ENCODE measurements at places on chromosomes 4 and X. TPM values are rescaled to one million over a fixed set of nuclear protein-coding genes. Genes with fewer than 3 reads are reported as not detected.
A peak's percentile ranks its signal among the peaks of the same experiment; 100 is the strongest.

The RBMX gene
- 255 TPM for polyA plus RNA-seq

The SSX3 gene
- not detected for polyA plus RNA-seq

The CSAG2 gene
- polyA plus RNA-seq = not detected

- no peak for DNase-seq
These were observed 72.3 kb downstream of the GRIA3 start for GRCh38 chrX:123256378-123256777.

GRCh38 chrX:130262231-130262630 is 6.5 kb downstream of the ZNF280C start:
- no peak for DNase-seq

GRCh38 chr4:187017147-187017546 is 293.5 kb upstream of the FAT1 start:
- no peak for DNase-seq

GRCh38 chr4:172758586-172759340 is 409.8 kb upstream of the GALNT7 start:
- no peak for DNase-seq

The STAP1 gene
- 0.52 TPM for polyA plus RNA-seq

DNA sequence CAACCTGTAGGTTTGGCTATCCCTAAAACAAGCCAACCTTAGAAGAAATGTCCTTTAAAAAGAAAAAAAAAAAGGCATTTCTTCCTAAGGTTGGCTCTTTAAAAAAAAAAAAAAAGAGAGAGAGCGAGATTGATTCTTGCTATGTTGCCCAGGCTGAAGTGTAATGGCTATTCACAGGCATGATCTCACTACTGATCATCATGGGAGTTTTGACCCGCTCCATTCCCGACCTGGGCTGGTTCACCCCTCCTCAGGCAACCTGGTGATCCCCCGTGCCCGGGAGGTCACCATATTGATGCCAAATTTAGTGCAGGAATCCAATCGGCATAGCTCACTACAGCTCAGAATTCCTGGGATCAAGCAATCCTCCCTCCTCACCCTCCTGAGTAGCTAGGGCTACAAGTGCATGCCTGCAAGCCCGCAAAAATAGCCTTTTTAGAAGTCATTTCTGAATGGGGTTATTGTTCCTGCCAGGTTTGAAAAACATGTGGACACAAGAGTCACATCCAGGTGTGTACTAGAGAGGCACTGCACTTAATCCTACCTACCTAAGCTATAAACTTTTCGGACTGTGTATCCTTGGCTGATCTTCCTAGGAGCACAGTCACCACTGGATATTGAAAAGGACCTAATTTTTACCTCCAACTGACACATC is 61.4 kb upstream of the ZCCHC13 start:
- DNase-seq = peak; percentile 3

The ZCCHC18 gene
- polyA plus RNA-seq = 2.3 TPM

- DNase-seq = peak; percentile 59
These were observed 120.8 kb upstream of the PJA1 start for GRCh38 chrX:69285881-69286564.

DNA sequence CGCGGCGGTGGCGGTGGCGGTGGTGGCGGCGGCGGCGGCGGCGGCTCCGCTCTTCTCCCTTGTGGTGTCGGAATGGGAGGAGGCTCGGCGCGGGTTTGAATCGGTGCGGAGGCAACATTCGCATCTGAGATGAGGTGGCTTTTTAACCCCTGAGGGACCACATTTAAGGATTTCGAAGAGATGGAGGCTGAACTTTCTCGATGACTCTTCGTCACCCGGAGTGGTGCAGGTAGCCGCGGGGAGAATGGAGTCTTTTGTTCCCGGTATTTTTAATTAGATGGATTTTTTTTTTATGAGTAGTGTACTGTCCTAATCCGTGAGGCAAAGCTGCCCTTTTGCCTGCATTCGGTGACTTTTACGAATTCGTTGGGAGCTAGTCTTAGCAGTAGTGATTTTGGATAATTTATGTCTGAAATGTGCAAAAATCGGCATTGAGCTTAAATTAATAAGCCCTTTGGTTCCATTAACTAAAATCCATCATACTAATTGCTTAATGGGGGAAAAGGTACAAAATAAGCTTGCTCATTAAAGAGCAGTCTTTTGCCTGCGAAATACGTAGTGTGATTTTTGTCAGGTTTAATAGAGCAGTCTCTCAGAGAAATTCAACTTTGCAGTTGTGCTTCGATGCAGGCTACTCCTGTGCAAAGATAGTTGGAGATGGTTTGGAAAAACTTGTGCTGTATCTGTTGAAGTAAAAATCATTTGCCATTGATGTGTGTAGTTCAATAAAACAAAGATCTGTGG is 206.2 kb downstream of the TENM3 start:
- no peak for DNase-seq

GRCh38 chrX:136870064-136870463 is 10.5 kb downstream of the RBMX start:
- DNase-seq = no peak

GRCh38 chr4:81896936-81897335 is 425.2 kb upstream of the RASGEF1B start:
- DNase-seq = no peak

The CTAG1B gene
- polyA plus RNA-seq = not detected

DNA sequence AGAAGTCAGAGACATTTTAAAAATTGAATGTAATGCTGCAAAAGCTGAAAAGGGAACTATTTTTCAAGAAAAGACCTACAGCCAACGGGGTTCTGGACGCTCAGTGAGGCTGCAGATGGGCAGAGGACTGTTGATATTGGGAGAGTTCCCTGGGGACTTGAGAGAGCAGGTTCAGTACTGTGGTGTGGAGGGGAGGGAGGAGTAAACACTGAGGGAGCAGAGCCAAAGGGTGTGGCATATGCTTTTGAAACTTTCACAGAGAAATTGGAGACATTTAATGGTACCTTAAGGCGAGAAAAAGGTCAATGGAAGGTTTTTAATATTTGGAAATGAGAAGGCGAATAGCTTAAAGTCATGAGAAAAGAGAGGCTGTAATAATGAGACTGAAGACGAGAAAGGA is 62.2 kb upstream of the GPM6A start:
- no peak for DNase-seq

DNA sequence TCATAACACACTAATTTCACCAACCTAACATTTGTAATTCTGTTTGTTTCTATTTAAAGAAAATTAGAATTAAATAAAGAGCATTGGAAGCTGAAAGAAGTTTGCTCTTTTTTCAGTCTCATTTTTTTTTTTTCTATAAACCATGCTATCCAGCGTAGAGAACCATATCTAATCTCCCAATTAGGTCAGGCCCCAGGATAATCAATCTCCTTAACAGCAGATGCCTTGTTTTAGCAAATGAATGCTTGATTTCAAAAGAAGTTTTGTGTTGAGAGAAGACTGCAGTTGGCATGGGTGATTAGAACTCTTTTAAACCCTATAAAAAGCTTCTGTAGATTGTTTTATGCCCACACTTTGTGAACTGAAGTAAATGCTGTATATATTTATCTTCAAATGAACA is 15.6 kb upstream of the MAD2L1 start:
- DNase-seq = no peak

GRCh38 chr4:6268650-6269615 is 717 bp upstream of the WFS1 start:
- DNase-seq = no peak

- DNase-seq = no peak
These were observed 213.1 kb downstream of the UGT8 start for GRCh38 chr4:114811564-114812301.

The TNIP3 gene
- 0.16 TPM for polyA plus RNA-seq

DNA sequence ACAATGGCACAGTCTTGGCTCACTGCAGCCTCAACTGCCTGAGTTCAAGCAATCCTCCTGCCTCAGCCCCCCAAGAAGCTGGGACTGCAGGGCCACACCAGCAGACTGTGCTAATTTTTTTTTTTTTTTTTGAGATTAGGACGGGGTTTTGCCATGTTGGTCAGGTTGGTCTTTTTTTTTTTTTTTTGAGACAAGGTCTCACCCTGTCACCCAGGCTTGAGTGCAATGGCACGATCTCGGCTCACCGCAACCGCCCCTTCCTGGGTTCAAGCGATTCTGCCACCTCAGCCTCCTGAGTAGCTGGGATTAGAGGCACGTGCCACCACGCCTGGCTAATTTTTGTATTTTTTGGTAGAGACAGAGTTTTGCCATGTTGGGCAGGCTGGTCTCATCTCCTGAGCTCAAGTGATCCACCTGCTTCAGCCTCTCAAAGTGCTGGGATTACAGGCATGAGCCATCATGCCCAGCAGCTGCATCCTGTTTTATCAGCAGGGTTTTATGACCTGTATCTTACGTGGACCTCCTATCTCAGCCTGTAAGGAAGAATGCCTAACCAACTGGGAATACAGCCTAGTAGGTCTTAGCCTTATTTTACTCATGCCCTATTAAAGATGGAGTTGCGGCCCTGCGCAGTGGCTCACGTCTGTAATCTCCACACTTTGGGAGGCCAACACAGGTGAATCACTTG is 13.2 kb upstream of the MRPL1 start:
- peak; percentile 14 for DNase-seq

- no peak for DNase-seq
These were observed 100.9 kb downstream of the AMELX start for GRCh38 chrX:11393949-11394654.

The PABPC1L2A gene
- 0.06 TPM for polyA plus RNA-seq

- peak; percentile 2 for DNase-seq
These were observed 10.3 kb downstream of the OCIAD1 start for GRCh38 chr4:48841045-48841827.

- DNase-seq = no peak
These were observed 2277.5 kb downstream of the ARAP2 start for GRCh38 chr4:33966808-33967207.

- peak; percentile 53 for DNase-seq
These were observed 54.9 kb downstream of the STOX2 start for GRCh38 chr4:183960046-183960420.

The SORCS2 gene
- polyA plus RNA-seq = 3.6 TPM

The AMELX gene
- polyA plus RNA-seq = not detected

The GPRIN3 gene
- polyA plus RNA-seq = 8.7 TPM

The RASL11B gene
- 2.1 TPM for polyA plus RNA-seq

The MAOA gene
- polyA plus RNA-seq = 94.7 TPM

- peak; percentile 1 for DNase-seq
These were observed 36.0 kb upstream of the CD99L2 start for GRCh38 chrX:150934453-150934852.

The RPS3A gene
- polyA plus RNA-seq = 4,115 TPM

The ADGRL3 gene
- 9.8 TPM for polyA plus RNA-seq

The ARHGAP24 gene
- polyA plus RNA-seq = 6.7 TPM

- peak; percentile 8 for DNase-seq
These were observed 95.7 kb downstream of the CPZ start for GRCh38 chr4:8688041-8688907.

GRCh38 chr4:139869810-139870209 is 204.2 kb downstream of the MGST2 start:
- no peak for DNase-seq

Measured in large intestine (tissue), 12 donors.